ENCODE measurements at places on chromosomes 2 and 18.

DNA sequence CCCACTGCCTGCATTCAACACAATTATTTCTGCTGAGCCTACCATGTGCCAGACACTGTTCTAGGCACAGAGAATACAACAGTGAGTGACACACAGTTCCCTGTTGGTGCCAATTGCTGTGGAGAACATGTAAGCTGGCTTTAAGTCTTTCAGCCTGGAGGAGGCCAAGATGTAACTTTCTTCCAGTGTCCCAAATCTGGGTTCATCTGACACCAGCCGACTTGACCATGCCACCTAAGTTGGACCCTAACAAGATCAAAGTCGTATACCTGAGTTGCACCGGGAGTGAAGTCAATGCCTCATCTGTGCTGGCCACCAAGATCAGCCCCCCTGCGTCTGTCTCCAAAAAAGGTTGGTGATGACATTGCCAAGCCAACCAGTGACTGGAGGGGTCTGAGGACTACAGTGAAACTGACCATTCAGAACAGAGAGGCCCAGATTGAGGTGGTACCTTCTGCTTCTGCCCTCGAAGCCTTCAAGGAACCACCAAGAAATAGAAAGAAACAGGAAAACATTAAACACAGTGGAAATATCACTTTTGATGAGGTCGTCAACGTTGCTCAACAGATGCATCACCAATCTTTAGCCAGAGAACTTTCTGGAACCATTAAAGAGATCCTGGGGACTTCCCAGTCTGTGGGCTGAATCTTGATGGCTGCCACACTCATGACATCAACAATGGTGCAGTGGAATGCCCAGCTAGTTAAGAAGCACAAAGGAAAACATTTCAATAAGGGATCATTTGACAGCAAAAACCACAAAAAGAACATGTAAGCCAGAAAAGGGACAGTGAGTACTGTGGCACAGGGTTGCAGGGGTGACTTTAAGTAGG, 6.3 kb downstream of the TRABD2A start:
- DNase-seq: no peak

GRCh38 chr2:142796161-142796560, 81.3 kb upstream of the KYNU start:
- DNase-seq: no peak

GRCh38 chr18:73007195-73007914, 139.6 kb upstream of the NETO1 start:
- DNase-seq: no peak

- no peak for DNase-seq
These were observed 255.3 kb downstream of the THSD7B start for GRCh38 chr2:137020452-137021196.

DNA sequence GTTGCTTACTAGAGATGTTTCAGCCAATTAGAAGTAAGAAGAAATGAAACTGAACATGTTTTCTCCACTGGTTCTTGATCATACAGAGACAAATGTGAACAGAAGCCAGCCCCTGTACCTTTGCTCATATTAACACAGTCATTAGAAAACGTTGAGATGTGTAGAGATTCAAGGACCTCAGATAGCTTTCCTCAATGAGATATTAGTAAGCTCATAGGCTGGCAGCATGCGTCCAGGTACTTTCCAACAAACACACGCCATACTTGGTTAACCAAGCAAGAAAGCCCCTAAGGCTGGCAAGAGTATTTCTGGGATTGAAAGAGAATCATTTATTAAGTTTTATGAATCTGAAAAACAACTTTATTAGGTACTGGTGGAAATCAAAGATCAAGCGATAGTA, 37.5 kb downstream of the SLC5A7 start:
- no peak for DNase-seq

- no peak for DNase-seq
These were observed 26.5 kb downstream of the LYPD6B start for GRCh38 chr2:149064856-149065630.

DNA sequence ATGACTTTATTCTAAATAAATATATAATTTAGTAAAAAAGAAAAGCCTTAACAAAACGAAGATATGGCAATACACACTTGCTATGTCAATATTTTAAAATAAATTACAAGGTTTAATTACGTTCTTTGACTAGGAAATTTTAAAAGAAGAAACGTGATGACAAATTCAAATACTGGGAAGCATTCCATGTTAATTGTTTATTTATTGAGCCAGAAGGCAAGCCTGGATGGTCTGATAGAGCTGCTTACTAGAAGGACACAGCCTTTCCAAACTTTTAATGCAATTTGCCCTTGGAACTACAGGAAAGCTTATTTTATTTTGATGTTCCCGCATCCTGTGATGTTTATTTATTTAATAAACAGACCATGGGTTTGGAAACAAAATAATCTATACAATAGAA, 33.4 kb upstream of the DSEL start:
- DNase-seq: peak; percentile 1

DNA sequence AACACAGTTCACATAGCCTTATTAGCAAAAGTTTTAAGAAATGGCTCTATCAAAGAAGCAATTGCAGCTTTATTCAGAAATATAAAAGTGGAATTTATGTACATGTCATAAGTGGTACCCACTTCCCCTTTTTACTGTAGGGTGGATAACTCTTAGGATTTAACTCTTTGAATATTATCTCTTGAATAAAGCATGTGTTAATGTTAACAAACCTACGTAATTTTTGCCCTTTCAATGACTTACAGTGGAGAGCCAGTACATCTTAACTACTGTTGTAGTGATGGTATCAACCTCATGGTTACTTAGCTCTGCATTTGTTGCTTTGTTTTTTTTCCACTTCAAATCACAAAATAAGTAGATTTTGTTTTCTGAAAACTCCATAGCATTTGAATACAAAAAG, 8.8 kb downstream of the NABP1 start:
- DNase-seq: no peak

- DNase-seq: no peak
These were observed 221.5 kb upstream of the ACVR2A start for GRCh38 chr2:147623328-147623727.

DNA sequence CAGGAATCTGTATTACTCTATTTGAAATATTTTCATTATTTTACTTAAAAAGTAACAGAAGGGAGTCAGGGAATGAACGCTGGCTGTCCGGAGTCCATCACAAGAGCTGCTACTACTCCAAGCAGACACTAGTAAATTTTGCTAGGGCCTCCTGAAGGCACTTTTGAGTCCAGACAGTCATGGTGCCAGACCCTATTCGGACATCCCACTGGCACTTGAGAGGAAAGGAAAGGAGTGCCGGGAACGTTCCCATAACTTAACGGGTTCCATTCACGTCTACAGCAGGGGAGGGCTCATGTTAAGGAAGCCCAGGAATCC, 563 bp upstream of the GMCL1 start:
- no peak for DNase-seq

All from NCI-H1105 (cell line).